ENCODE measurements at places on chromosomes 6 and 20.

GRCh38 chr6:159062564-159062945, 17.8 kb upstream of the TAGAP start:
- no peak for DNase-seq

DNA sequence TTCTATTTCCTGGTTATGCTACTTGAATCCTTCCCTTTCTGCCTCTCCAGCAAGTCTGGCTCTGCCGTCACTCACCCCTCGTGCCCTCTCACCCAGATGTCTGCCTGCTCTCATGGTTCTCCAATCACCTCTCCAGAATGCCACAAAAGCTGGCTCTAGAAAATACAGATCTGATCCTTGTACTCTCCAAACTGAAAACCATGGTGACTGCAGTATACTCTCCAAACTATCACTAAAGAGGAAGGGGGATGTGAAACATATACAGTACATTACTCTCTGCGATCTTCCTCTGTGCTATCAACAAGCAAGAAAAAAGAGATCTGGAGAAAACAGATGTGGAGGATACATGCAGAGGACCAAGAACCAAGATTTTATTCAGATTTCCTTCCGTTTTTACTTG, 91.1 kb downstream of the ATXN1 start:
- DNase-seq: no peak

GRCh38 chr6:30151580-30151979, 9.4 kb downstream of the TRIM10 start:
- no peak for DNase-seq

DNA sequence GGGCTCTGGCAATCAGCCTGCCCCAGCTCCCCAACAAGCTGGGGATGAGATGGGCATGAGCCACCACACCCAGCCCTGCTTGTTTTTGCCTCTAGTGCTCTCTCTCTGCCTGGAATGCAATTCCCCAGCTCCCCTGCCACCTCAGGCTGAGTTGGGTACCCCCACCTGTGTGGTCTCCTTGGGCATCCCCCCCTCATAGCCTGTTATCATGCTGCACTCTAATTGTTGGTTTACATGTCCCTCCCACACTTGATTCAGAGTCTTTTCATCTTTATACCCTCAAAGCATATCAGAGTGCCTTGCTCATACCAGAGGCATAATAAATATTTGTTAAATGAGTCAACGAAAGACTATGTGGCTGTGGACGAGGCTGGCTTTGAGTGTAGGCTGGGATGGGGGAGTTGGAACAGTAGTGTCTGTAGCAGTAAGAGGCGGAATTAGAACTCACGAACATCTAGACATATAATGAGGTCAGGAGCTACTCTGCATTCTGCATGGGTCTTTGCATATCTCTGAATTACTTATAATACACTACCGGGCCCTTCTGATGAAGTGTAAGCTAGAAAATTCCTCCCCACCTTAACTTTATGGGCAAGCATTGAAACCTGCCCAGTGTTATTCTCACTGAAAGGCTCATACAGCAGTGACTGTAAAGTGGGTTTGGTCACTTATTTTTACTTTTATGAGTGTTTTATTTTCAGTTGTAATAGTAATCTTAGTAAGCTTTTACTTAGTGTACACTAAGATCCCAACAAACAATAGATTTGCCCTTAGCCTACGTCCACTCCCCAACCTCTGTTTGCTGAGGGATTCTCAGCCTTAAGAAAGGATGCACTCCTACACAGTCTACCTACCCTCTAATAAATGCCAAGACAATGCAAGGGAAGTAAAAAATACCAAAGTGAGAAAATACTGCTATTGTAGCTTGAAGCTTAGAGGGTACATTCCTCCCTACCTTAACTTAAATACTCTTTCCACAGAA, 58.7 kb downstream of the EDN1 start:
- no peak for DNase-seq

- no peak for DNase-seq
Measured at GRCh38 chr20:64216036-64216435, 39.5 kb upstream of the PCMTD2 start.

Measured in putamen (tissue), 1 donor.